T-helper 2 cell (primary cell): ENCODE measurements at places on chromosomes 7 and 10.

DNA sequence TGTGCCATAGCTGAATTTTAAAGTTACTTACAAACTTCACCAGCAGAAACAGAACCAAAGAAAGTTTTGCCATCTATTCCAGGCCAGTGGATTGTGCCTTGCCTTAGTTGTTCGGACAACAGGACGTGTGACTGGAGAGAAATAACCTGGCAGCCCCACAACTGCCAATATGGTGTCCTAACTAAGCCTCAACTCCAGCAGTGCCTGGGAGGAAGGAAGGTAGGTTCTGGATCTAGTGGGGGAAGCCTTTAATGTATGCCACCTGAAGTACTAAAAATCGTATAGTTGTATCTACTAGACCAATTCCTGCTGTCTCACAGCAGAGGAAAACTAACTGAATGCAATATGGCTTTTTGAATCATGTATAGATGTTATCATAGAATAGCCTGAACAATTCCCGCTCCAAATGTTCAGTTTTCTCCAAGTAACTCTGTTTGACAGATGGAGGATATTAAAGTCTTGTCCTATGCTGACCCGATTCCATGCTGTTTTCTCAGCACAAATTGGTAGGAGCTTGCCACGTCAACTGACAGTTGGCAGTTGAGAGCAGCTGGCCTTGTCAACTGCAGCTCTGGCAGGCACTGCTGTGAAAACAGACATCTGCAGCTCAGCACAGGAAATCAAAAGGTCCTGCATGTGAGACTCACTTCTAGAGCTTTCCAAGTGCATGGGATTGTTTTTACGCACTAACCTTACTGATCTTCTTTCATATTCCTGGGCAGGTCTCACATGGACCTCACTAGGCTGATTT, 84.5 kb upstream of the WNT16 start:
- no peak for DNase-seq

DNA sequence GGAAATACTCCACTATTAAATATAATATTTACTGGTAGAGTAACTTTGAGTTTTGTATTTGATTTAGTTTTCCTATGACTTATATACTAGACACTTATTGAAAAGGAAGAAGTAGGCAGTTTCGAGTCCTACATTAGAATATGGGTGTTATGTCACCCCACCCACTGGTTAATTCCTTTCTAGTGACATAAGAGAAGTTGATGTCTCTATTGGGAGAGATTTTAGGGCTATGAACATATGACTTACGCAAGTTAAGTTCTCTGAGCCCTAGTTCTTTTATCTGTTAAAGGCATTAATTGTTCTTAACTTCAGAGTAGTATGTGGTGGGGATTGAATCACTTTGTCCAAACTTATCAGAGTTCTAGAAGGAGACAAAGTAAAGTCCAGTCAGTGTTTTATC, 30.5 kb downstream of the CPED1 start:
- DNase-seq: no peak

DNA sequence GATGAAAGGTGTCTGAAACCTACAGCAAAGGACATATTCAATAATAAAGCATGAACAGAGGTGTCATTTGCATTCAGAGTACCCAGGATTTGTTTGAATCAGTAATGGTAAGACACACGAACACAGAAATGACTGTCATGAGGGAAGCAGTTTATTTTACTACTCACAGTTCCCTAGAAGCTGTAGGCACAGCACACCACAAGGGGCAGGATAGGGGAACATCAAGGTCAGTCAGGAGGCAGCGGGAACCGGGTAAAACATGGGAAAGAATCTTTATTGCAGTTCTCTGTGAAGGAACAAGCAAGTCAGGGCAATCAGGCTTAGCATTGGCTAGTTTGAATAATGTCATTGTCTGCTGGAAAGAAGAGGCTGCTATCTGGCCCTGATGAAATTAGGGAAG, 70.2 kb upstream of the PDSS1 start:
- no peak for DNase-seq

DNA sequence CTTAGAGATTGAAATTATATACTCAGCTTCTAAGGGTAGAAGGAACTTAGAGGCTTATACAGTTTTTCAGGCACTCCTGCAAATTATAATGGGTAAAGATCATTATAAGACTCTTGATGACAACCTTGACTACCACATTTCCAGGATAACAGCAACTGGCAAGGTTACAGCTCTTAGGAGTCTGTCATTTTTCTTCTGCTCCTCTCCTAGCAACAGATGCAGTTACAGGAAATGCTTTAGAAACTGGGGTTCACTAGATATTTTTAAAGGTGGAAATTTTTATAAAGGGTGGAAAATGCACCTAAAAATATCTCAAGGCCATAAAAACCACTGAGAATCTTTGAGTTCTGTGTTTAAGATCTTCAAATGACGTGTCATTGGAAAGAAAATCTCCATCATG, 185.8 kb downstream of the RELN start:
- no peak for DNase-seq

- DNase-seq: no peak
Observed at GRCh38 chr7:40205992-40206391, 71.2 kb downstream of the SUGCT start.

DNA sequence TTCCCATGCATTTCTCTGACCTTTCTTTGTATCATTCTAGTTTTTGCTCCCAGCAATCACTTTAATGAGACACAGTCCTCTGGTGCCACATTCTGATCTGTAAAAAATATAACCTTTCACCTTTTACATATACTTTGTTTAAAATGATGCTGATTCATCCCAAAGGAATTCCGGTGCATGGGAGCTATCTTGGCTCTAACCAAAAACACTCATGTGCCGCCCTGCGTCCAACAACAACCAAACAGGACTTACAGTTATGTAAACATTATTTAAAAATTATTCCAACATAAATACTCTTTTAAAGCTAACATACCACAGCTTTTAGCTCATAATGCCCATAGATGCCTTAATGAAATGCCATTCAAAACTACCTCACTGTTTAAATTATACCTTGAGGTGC, 7.7 kb upstream of the OPALIN start:
- no peak for DNase-seq

DNA sequence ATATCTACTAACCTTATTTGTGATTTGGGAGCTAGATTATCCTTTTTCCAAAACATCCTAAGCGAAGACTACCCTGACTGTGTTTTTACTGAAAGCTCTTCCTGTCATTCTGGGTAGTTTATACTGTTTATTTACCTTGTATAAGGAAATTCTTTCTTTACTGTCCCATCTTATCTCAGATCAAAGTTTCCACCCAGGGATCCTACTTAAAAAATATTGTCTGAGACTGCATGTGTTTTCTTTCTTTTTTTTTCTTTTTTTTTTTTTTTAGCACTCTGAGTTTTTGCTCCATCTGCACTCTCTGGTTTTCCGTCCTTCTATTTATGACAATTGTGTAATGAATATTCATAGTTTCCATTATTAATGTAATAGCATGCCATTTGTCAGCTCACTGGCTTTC, 26.5 kb downstream of the CDK14 start:
- no peak for DNase-seq

- no peak for DNase-seq
Observed at GRCh38 chr7:138396251-138397070, 63.6 kb upstream of the TRIM24 start.

GRCh38 chr7:39510864-39511354, 55.3 kb upstream of the YAE1 start:
- DNase-seq: no peak

DNA sequence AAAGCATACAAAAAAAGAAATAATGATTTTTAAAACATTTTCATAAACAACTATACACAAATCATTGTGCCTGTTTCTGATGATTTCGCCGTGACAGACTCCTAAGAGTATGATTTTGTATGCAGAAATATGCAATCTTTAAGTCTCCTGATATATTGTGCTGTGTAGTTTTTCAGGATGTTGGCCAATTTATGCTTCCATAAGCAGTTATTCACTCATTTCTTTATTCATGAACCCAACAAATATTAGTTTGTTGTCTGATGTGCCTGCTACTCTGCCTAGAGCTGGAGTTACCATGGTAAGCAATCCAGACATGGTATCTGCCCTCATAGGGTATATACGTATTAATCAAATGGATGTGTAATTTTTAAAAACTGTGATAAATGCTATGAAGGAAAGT, 40.4 kb downstream of the PRR15 start:
- no peak for DNase-seq

GRCh38 chr7:42431873-42432272, 194.9 kb upstream of the GLI3 start:
- no peak for DNase-seq

- no peak for DNase-seq
Observed at GRCh38 chr10:99536338-99537085, 3.8 kb downstream of the NKX2-3 start.

- no peak for DNase-seq
Observed at GRCh38 chr10:89518108-89518507, 17.3 kb downstream of the SLC16A12 start.
